ENCODE measurements at places on chromosomes 12 and 14. TPM values are rescaled to one million over a fixed set of nuclear protein-coding genes. Genes with fewer than 3 reads are reported as not detected.

DNA sequence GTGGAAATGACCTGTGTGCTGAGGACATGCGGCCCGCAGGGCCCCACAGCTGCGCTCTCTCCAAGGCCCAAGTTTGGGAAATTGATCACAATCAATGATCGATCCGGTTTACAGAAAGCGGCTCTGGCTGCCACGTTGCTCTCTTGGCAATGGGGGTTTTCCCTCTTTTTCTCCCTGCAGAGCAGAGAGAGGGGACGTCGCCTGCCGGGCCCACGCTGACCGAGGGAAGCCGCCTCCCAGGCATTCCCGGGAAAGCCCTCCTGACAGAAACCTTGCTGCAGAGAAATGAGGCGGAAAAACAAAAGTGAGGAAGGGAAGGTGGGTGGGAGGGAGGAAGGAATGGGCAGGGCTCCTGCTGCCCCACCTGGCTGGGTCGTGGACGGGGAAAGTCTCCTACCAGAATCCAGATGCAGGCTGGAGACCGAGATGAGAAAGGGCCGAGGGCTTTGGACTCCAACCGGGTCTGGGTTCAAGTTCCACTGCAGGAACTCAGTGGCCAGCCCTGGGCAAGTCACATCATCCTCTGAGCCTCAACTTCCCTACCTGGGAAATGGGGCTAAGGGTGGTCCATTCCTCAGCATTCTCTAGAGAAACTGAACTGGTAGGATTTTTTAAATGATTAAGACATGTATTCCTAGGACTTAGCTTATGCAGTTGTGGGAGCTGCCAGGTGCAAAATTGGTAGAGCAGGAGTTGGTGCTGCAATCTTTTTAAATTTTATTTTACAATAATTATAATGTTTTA lies 75.5 kb downstream of the PHETA1 start:
- no peaks in the 10 kb centered on the region for H3K27me3 ChIP-seq
- DNase-seq = no peak
- H3K27ac ChIP-seq = no peak overlapping the region
- H3K4me1 ChIP-seq = no peaks in the 10 kb centered on the region

Gene TSPAN11
- total RNA-seq = not detected

Gene KRT78
- not detected for total RNA-seq

DNA sequence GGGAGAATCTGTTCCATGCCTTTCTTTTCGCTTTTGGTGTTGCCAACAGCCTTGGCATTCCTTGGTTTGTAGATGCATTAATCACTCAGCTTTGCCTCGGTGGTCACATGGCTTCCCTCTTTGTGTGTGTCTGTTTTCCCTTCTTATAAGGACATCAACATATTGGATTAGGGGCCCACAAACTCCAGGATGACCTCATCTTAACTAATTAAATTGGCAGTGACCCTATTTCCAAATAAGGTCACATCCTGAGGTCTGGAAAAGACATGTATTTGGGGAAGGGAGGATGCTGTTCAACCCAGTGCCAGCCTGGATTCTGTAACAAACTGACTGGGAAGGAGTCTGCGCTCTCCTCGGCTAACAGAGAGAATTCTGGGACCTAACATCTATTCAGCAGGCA lies 365.7 kb upstream of the FKBP4 start:
- no peak overlapping the region for H3K27ac ChIP-seq
- no peak overlapping the region for H3K4me3 ChIP-seq
- H3K36me3 ChIP-seq = no peaks in the 10 kb centered on the region
- H3K27me3 ChIP-seq = peaks cover 20% of the 10 kb centered on the region
- DNase-seq = no peak

DNA sequence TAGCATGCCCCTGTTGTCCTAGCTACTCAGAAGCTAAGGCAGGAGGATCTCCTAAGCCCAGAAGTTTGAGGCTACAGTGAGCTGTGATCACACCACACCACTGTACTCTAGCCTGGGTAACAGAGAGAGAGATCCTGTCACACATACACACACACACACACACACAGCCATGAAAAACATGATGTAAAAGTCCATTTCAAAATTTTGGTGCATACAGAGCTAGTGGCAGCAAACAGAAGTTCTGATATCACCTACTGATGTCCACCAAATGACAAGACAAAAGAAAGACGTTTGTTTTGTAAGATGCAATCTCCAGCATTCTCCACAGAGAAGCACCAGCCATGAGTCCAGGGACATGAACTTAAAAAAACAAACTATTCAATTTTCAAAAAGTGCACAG lies 15.9 kb downstream of the AREL1 start:
- H3K4me1 ChIP-seq = no peaks in the 10 kb centered on the region
- no peak overlapping the region for H3K27ac ChIP-seq
- DNase-seq = no peak
- H3K36me3 ChIP-seq = no peaks in the 10 kb centered on the region

DNA sequence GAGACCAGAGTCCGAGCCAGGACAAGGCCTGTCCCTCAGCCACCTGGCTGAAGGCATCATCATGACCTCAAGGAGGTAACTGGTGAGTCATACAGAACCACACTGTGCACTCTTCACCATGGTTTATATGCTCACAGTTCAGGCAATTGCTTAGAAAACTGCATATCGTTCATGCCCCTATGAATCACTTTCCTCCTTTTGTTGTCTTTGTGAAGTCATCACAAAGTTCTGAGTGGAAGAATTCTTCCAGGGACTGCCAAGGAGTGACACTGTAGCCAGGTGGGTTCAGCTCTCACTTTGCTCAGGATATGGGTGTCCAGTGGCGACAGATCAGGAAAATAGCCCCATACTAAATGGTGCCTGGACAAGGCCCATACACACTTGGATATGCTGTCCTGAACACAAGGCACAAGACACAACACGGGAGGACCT lies 92.5 kb downstream of the DPF3 start:
- no peaks in the 10 kb centered on the region for H3K36me3 ChIP-seq
- peak; percentile 50 for DNase-seq
- no peaks in the 10 kb centered on the region for H3K27me3 ChIP-seq
- peaks cover 16% of the 10 kb centered on the region for H3K4me1 ChIP-seq
- H3K4me3 ChIP-seq = no peak overlapping the region

Gene GPR132
- total RNA-seq = 0.10 TPM

Gene TAS2R19
- 1.6 TPM for total RNA-seq

GRCh38 chr12:58190618-58191017 lies 249.3 kb downstream of the ATP23 start:
- no peaks in the 10 kb centered on the region for H3K36me3 ChIP-seq
- no peak overlapping the region for H3K4me3 ChIP-seq
- no peaks in the 10 kb centered on the region for H3K27me3 ChIP-seq
- H3K4me1 ChIP-seq = no peaks in the 10 kb centered on the region

DNA sequence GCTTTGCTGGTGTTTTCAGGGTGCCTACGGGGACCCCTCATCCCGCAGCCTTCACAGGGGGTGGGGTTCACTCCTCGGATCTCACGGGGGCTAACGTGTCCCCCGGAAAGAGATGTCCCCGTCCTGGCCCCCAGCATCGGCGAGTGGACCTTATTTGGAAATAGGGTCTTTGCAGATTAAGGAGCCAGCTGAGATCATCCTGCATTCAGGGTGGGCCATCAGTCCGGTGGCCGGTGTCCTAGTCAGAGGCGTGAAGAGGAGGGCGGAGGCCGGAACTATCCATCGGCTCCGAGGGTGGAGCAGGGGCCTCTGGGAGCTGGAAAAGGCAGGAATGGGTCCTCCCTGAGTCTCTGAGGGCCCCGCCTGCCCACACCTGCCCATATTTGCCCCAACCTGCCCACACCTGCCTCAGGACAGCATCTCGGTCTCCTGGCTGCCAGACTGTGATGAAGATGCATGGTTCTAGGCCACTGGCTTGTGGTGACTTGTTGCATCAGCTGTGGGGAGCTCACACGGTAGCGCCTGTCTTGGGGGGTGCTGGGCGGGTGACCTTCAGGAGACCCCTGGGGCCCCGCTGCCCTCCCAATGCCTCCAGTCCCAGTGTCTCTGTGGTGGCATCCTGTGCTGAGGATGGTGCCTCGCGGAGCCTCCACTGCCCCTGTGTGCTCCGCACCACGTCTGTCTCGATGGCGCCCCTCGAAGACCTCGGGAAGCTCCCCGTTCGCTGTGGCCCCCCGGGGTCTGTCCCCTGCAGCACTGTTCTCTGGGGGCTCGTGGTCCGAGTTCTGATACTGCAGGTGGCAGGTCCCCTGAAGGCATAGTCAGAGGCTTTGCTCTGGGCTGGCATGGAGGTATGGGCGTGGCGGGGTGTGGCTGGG lies 14.7 kb downstream of the NOC4L start:
- H3K4me3 ChIP-seq = no peak overlapping the region
- H3K4me1 ChIP-seq = no peaks in the 10 kb centered on the region
- peaks cover 26% of the 10 kb centered on the region for H3K36me3 ChIP-seq
- H3K27ac ChIP-seq = no peak overlapping the region

- no peak overlapping the region for H3K27ac ChIP-seq
- DNase-seq = no peak
- H3K36me3 ChIP-seq = no peaks in the 10 kb centered on the region
- H3K4me3 ChIP-seq = no peak overlapping the region
- H3K4me1 ChIP-seq = no peaks in the 10 kb centered on the region
Observed at GRCh38 chr12:25394025-25394424, 143.3 kb upstream of the KRAS start.

Gene METTL1
- 56.6 TPM for total RNA-seq

DNA sequence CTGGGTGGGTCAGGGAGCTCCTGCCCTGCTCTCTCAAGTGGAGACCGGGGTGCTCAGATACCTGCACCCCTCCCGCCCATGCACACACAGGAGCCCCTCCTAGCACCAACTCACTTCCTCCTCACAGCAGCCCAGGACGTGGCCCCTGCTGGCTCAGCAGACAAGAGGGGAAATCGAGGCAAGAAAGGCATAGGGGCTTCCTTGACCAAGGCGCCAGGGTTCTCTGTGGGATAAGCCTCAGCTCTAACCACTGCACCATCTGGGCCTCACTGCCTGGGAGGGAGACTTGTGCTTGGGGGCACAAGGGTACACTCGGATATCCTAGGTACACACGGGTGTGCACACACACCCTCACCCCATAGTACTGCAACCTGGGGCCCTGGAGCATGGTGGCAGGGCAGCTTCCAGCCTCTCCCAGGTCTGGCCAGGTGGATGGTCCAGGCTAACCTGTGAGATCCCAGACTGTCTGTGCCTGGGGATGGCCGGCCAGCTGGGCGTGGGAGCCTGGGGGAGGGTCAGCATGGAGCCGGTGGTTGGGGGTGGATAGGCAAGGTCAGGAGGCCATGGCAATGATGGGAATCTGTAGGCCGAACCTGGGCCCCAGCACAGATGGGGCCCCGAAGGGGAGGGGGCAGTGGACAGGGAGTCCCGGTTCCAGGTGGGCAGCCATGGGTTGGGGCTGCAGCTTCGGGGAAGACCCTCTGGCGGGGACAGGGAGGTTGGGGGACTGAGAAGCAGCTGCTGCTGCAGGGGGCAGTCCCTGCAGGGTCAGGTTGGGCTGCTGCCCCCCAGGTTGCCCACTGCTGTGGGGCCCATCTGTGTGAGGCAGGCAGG lies 312.4 kb downstream of the TMEM121 start:
- no peaks in the 10 kb centered on the region for H3K4me1 ChIP-seq
- DNase-seq = no peak
- no peak overlapping the region for H3K27ac ChIP-seq

DNA sequence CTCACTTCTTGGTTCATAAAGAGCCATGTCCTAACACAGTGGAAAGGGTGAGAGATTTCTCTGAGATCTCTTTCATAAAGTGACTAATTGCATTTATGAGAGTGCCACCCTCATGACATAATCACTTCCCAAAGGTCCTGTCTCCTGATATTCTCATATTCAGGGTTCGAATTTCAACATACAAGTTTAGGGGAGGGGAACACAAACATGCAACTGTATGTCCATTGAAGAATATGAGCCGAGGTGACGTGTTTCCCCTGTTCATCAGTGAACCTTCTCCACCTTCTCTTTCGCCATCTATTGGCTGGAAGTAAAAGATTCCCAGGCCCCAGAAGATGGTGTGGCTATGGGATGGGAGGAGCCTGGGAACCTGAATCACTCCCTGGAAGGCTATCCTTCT lies 354.2 kb upstream of the ATP2B1 start:
- H3K27ac ChIP-seq = no peak overlapping the region
- peak; percentile 21 for DNase-seq
- 0 out of 2 replicates have a peak, but pooled peaks cover 6% of the 10 kb centered on the region for H3K4me1 ChIP-seq
- no peaks in the 10 kb centered on the region for H3K36me3 ChIP-seq

Gene KCNC2
- not detected for total RNA-seq

Gene A2M
- total RNA-seq = 3.0 TPM

DNA sequence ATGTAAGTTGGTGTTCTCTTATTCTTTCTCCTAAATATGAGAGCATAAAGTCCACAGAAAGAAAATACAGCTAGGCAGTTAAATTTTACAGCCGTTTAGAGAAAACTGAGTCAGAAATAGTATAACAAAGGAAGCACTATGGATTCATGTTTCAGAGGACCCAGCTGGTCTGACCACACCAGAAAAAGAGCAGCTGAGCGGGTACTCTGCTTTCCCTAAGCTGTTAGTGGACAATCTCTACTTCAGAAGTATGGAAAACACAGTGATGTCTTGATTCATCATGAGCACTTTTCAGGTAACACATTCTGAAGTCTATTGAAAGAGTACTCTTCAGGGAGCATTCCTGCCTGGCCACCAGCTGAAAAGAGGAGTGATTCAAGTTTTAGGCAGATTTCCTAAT lies 12.4 kb downstream of the PPM1H start:
- H3K36me3 ChIP-seq = no peaks in the 10 kb centered on the region
- DNase-seq = no peak
- no peaks in the 10 kb centered on the region for H3K4me1 ChIP-seq
- H3K27me3 ChIP-seq = no peaks in the 10 kb centered on the region
- H3K4me3 ChIP-seq = no peak overlapping the region

DNA sequence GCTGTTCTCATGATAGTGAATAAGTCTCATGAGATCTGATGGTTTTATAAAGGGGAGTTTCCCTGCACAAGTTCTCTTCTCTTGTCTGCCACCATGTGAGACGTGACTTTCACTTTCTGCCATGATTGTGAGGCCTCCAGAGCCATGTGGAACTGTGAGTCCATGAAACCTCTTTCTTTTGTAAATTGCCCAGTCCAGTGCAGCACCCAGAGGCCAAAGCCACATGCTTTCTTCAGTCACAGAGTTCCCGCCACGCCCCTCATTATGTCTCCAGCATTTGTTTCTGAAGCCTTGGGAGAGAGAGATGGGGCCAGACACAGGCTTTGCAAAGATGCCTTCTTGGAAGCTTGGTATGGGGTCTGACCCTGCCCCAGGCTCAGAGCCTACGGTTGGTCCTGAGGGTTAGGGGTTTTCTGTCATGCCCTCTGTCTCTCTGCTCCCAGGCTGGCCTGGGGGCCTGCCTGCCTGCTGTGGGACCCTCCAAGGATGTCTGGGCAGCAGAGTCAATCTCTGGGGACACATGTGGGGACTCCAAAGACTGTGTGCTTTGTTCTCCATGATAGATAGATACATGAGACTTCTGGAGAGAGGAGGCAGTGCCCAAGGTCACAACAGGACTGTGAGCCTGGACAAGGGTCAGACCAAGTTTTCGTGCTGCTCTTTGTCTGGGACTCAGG lies 114.1 kb upstream of the PRMT8 start:
- no peak for DNase-seq
- H3K4me3 ChIP-seq = no peak overlapping the region
- no peak overlapping the region for H3K27ac ChIP-seq

- H3K27me3 ChIP-seq = no peaks in the 10 kb centered on the region
- H3K4me1 ChIP-seq = peaks cover 6% of the 10 kb centered on the region
- no peak overlapping the region for H3K27ac ChIP-seq
- no peak for DNase-seq
- no peak overlapping the region for H3K4me3 ChIP-seq
- no peaks in the 10 kb centered on the region for H3K36me3 ChIP-seq
Observed at GRCh38 chr12:95077341-95077740, 3.9 kb upstream of the NR2C1 start.

All from HCT116 (cell line).